Activated CD4-positive, alpha-beta memory T cell treated with anti-CD3 and anti-CD28 coated beads for 36 hours (primary cell): ENCODE measurements at places on chromosomes 13 and 19.

- DNase-seq: no peak
Observed at GRCh38 chr13:96730676-96731075, 263.6 kb downstream of the OXGR1 start.

DNA sequence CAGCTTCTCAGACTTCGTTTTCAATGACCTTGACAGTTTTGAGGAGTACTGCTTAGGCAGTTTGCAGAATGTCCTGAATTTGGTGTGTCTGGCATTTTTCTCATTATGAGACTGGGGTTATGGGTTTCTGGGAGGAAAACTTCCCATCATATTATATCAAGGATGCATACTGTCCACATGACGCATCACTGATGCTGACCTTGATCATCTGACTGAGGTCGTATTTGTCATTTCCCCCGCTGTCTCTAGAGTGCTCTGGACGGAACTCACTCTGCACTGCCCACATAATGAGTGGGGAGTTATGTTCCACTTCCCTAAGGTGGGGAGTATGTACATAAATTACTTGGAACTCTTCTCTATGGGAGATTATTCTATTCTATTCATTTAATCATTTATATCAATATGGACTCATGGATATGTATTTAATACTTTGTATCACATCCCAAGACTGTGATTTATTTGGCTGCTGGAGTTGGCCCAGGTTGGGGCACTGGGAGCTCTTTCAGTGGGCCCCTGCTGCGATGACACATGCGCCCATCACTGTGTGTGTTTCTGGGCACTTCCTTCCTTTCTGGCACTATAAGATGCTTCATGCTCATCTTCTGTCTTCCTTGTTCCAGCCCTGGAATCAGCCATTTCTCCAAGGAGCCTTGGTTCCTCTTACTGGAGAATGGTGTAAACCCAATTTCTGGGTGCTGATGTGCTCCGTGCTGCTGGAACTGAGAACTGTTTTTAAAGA lies 138.6 kb downstream of the MIPEP start:
- peak; percentile 25 for DNase-seq

DNA sequence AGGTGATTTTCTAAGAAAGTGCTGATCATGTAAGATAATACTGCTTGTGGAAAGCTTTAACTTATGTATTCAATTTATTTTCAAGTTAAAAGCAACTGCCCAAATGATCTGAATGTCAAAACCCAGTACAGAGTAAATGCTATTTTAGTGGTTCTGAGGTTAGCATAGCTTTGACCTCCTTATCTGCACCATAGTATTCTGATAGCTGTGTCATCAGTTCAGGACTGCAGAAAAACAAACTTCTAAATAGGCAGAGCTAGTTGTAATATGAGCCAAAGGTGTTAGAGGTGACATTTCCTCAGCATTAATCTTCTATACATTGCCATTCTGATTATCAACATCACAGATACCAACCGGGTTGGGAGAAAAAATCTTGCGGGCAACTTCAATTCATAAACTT lies 758.7 kb downstream of the SLITRK5 start:
- no peak for DNase-seq

- DNase-seq: no peak
Observed at GRCh38 chr19:1374250-1374577, 9.5 kb upstream of the NDUFS7 start.
